NCI-H187 (cell line): ENCODE measurements at places on chromosomes 16 and 17.

DNA sequence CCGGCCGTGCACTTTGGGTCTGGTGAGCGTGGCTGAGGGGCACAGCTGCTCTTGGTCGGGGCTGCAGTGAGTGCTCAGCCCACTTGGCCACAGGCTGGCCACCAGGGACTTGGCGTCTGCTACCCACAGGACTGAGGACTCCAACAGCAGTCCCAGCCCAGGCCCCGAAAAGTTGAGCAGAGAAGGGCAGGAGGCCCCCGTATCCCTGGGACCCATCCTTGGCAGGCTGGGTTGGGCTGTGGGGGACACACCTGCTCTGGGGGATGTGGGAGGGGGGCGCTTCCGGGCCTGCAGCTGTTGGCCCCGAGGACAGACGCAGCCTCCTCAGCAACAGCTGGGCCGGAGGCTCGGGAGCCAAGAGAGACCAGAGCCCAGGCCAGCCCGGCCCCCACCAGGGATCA lies 19.4 kb upstream of the SSTR5 start:
- DNase-seq: no peak

- no peak for DNase-seq
These were observed 18.5 kb upstream of the ARHGAP27 start for GRCh38 chr17:45451131-45451530.

GRCh38 chr17:19313746-19314651 lies 48.5 kb downstream of the B9D1 start:
- no peak for DNase-seq

DNA sequence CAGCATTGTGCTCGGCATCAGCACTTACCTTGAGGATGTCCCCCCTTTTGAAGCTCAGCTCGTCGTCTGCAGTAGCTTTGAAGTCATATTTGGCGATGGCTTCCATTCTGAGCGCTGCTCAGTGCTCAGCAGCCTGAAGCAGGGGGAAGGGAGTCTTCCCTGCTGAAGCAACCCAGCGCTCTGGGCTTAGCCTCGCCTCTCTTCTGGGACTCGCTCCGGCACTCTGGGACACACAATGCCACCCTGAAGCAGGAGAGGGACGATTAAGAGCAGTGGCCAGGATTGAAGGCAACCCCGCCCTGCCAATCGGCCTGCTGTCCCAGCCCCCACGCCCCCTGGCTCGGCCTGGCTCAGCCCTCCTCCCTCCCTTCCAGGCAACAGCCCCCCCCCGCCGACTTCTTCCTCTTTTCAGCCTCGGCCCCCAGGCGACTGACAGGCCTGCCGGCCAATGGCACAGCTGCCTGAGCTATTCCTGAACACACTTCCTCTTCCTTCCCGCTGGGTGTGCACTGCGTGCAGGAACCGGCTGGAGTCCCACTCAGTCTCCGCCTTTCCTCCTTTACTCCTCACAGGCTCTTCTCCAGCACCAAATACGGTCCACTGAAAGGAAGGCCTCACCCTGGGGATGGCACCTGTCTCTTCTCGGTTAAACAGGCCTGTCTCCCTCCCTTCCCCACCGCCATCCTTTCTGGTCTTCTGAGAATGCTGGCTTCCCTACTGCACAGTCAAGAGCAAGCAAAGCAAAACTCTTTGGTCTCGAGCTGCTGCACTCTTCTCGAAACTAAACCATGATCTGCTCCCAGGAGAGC lies 11.8 kb downstream of the GRB2 start:
- peak; percentile 90 for DNase-seq

GRCh38 chr16:79847101-79847500 lies 246.6 kb upstream of the MAF start:
- no peak for DNase-seq

- no peak for DNase-seq
These were observed 35.7 kb upstream of the NDRG4 start for GRCh38 chr16:58464047-58464915.

- DNase-seq: no peak
These were observed 665.2 kb upstream of the CDH8 start for GRCh38 chr16:62701426-62701825.

- no peak for DNase-seq
These were observed 11.1 kb downstream of the STXBP4 start for GRCh38 chr17:54979657-54980056.

DNA sequence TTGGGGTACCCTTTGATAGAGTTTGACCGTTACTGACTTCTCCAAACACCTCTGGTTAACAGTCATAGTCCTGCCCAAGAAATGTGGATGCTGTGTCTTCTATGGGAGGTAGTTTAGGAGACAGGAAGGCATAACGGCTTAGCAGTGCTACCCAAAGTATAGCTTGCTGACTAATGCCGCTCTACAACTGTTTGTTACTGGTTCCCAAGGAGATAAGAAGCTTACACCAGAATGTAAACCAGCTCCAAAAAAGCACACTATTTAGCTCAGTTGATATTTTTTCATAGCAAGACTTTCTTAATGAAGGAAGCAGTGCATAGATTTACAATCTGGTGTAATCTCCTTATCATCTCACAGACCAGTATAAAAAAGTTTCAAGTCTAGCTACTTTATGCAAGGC lies 95.7 kb downstream of the HS3ST3B1 start:
- no peak for DNase-seq

DNA sequence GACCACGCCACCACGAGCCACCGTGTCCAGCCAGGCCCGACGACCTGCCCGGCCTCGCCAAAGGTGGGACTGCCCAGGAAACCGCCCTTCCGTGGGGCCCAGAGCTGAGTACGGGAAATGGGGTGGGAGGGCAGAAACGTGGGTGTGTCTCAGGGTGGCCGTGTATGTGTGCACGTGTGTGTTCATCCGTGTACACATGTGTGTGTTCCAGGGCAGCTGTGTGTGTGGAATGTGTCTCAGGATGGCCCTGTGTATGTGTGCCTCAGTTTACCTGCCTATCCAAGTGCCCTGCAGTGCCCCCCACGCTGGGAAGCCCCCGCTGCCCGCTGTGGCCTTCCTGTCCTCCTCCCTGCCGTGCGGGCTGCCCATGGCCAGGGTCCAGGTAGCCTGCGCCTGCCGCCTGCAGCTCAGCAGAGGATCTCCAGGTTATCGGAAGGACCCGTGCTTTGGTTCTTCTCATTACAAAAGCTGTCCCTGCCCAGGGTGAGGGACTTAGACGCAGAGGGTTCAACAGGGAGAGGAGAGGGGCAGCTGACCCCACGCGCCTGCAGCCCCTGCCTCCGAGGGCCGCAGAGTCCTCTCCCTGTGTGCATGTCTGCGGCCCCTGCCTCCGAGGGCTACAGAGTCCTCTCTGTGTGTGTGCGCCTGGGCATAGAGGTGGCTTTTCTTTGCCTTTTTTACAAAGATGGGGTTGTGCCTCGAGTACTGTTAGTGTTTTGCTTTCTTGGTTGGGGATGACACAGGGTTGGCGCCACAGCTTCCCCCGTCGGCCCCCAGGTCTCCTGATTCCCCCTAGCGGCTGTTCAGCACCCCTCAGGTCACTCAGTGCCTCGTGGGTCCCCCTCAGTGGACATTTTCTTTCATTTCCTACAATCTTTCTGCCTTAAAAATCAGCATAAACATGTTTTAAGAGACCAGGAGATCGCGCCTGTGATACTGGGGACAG lies 23.6 kb downstream of the ZNF469 start:
- DNase-seq: no peak

DNA sequence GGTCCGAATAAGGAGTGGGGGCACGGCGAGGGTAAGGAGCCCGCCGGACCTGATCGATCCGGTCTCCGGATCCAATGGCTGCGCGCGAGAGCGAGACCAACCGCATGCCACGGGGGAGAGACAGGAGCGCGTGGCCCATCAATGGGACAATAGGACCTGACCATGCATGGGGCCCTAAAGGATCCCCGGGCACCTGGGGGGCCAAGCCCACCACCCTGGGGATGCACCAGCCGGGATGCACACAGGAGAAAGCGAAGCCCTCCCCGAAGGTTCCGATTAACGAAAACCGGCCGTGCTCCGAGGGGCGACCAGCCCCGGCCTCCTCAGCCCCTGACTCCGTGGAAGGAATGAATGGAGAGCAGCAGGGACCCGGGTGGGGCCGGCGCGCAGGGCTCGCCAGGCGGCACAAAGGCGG lies 525 bp downstream of the JPT1 start:
- DNase-seq: no peak

- no peak for DNase-seq
These were observed 14.2 kb downstream of the NSMCE1 start for GRCh38 chr16:27254262-27254811.

- DNase-seq: no peak
These were observed 113.0 kb downstream of the BANP start for GRCh38 chr16:88064011-88064888.

- DNase-seq: no peak
These were observed 28.7 kb upstream of the TNRC6A start for GRCh38 chr16:24700549-24701392.

- DNase-seq: no peak
These were observed 19.6 kb downstream of the ZFPM1 start for GRCh38 chr16:88472637-88473205.
